Activated naive CD4-positive, alpha-beta T cell treated with anti-CD3 and anti-CD28 coated beads for 36 hours (primary cell): ENCODE measurements at places on chromosomes 4 and X. TPM values are rescaled to one million over a fixed set of nuclear protein-coding genes. Genes with fewer than 3 reads are reported as not detected.

The SLC9B1 gene
- 2.0 TPM for total RNA-seq

The ZDHHC15 gene
- 0.21 TPM for total RNA-seq

The NAT8L gene
- total RNA-seq: 0.21 TPM

The ERVMER34-1 gene
- total RNA-seq: 0.14 TPM

The TBC1D9 gene
- total RNA-seq: 0.12 TPM

The CDX4 gene
- total RNA-seq: not detected

The OPRPN gene
- total RNA-seq: not detected

The SH3D19 gene
- not detected for total RNA-seq

The MAGEE1 gene
- total RNA-seq: 3.1 TPM

The COL25A1 gene
- total RNA-seq: not detected

The DCK gene
- total RNA-seq: 34.1 TPM

- DNase-seq: no peak
Observed at GRCh38 chr4:148112231-148112982, 329.8 kb downstream of the NR3C2 start.

DNA sequence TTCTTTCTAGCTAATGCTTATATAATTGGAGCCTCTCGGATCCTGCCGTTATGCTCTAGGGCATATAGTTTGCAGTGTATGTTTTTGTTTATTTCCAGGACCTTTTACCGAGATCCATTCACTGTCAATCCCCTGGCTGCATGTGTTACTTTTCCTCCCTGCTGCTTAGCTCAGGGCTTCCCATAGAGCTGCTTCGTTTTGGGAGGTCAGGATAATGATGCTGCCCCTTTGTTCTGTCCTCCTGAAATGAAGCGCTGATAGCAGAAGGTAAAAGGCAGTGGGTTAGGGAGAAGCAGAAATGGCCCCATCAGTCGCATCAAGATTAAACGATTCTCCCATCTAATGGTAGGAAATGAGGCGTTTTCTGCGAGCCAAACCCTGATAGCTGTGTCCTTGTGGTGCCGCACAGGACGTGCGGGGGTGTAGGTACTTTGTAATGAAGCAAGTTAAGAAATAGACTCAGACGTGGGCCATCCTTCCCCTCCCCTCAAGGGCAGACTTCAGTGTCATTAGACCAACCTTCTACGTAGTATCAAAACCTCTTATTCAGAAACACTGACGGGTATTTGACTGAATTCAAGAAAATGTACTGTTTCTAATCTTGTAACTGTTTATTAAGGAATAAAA is 37.3 kb downstream of the AFF2 start:
- DNase-seq: no peak

DNA sequence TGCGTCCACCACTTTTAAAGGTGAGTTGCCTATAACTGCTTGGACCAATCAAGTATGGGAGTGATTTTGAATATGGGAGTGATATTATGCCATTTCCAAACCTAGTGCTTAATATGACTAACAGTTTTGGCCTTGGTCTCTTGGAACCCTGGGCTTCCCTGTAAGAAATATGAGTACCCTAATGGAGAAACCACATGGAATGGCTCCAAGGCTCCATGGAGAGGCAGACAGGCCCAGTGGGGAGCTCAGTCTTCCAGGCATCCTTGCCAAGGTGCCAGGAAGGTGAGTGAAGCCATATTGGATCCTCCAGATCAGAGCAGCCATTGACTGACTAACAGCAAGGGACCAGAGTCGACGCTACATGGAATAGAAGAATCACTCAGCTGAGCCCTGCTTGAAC is 53.2 kb downstream of the MAML3 start:
- no peak for DNase-seq

GRCh38 chr4:35824231-35824630 is 420.1 kb downstream of the ARAP2 start:
- no peak for DNase-seq

DNA sequence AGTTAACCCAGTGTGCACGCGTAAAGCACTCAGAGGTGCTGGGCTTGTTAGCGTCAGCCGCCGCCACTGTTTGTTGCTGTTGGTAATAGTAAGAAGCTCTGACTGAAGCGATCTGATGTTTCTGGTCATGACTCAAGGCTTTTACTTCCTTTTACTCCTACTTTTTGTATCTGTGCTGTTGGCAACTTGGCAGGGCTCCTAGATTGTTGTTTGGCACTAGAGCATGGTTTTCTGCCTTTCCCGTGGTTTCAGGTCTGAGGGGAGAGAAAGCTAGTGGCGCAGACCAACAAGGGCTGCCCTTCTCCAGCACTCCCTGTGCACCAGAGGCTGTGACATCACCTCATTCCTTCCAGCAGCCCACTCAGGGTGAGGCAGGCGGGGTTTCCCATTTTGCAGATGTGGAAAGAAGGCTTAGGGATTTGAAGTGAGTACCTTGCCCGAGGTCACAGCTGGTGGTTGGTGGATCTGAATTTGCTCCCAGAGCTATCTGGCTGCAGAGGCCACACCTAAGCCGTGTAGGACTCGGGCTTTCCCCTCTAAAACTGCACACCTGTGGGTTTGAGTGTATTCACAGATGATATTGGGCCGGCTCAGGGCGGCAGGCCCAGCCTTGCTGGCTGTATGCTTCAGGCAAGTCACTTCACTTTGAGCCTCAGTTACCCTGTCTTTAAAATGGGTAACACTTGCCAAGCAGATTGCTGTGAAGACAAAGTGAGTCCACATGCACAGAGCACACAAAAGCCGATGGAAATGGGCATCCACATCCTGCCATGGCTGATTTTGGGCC is 51.2 kb upstream of the TADA2B start:
- DNase-seq: peak; percentile 16

DNA sequence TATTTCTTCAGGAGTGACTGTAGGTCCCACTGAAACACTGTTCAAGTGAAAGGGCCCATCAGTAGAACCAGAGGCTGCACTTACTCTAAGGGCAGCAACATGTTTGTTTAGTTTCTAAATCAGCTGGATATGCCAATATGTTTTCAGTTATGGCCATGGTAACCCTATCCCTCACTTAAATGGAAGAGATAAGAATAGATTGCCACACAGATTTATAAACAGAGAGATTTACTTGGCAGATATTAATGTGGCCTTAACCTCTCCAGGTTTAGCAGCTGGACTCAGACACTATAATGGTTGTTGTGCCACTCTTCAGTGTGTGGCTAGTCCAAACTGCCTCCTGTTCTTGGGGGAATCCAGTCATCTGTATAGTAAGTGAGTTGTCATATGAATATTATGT is 354.1 kb downstream of the TEX13C start:
- DNase-seq: no peak

DNA sequence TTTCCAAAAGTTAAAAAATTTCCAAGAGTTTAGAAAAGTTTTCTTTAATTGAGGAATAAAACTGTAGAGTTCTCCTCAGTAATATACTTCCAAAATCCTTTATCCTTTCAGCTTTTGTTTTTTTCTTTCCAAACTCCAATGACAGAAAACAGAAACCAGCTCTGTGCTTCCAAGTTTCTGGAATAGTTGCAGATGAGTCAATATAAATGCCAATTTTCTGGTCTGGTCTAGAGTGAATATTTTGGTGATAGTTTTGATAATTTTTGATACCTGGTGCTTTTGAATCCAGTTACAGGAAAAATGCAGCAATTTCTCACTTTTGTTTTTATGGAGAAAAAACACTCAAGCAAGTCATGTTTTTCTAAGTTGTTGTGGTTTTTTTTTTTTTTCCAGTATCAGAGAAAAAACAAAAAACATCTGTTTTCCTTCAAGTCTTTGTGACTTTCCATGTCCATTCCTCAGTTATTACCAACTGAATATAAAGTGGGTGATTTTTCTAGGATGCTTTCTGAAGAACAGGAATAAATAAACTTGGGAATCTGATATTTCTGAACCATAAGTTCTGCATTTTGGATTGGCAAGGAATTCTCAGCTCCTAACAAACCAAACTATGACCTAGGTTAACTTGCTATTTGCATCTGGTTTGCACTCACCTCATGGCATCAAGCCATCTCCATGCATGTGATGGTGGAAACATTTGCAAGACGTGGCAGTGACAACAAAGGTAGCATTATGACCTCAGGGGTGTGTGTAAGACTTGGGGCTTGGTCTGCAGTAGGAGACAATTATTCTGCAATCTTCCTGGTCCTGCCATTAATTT is 139.1 kb downstream of the VEGFC start:
- DNase-seq: no peak

- DNase-seq: peak; percentile 31
Observed at GRCh38 chr4:152278505-152279233, 257.2 kb downstream of the FBXW7 start.

DNA sequence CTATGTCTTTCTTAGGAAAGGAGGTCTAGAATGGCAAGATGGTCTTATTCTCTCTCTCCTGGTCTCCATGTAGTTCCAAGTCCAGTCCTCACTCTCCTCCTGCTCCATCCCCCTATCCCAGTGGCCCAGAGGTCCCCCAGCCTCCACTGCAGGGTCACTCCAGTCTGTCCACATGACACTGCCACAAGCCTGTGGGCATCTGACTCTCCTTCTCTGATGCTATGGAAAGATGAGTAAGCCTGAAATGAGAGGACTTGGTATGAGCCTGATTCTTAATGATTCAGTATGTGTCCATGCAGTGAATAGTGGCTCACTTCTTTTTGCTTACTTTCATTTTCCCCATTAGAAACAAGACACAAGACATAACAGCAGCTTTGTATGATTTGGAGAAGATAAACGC is 516.8 kb upstream of the ADGRL3 start:
- DNase-seq: no peak

- peak; percentile 6 for DNase-seq
Observed at GRCh38 chr4:110164856-110165255, 33.6 kb downstream of the ELOVL6 start.

- no peak for DNase-seq
Observed at GRCh38 chr4:61211781-61212180, 11.7 kb downstream of the ADGRL3 start.

- no peak for DNase-seq
Observed at GRCh38 chr4:37994569-37994968, 34.4 kb downstream of the PTTG2 start.

DNA sequence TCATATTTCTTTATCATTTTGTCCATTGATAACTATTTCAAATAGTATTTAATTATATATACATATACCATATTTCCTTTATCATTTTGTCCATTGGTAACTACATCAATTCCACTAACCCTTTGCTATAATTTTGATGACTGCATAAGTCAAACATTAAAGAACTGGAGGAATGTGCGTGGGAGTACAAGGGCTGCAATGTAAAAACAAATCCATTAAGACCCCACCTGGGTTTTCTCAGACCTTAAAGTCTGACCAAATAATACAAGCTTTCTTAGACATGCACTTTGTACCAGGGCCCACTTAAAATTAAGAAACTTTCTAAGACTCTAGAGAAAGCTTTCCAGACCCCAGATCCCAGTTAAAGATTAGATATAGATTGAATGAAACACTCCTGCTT is 1622.4 kb upstream of the PCDH10 start:
- DNase-seq: no peak

DNA sequence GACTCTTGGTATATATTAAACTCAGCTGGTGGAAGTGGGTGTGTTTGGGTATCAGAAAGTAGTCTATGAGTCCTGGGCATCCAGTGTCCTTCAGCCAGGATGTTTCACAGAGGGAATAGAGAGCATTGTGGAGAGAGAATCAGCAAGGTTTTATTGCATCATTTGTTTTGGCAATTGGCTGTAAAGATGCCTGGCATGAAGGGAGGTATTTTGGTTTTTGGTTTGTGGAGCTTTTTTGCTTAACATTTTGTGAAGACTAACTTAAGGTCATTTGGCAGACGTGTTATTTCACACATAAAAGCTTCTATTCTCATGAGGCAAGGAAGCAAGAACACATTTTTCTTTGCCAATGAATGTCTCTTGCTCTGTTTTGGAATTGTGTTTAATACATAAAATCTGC is 71.1 kb downstream of the DCLK2 start:
- DNase-seq: no peak

DNA sequence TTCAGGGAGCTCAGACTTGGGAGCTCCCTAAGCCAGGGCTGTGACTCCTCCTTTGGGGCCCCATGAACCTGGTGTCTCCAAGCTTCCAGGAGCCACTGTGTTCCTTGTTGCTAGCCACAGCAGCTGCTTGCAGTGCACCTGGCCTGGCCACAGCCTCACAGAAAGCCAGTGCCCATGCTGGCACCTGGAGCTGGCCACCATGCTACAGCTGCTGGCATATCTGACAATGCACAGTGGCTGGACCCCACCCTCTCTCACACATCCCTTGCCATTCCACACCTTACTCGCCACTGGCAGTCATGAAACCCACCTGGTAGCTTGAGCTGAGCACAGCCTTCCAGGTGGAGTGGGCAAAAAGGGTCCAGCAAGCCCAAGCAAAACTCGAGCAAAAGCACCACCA is 441.7 kb downstream of the ARAP2 start:
- DNase-seq: no peak

GRCh38 chr4:36332023-36332781 is 50.8 kb downstream of the DTHD1 start:
- peak; percentile 56 for DNase-seq
